ENCODE measurements at places on chromosomes 4 and X.

DNA sequence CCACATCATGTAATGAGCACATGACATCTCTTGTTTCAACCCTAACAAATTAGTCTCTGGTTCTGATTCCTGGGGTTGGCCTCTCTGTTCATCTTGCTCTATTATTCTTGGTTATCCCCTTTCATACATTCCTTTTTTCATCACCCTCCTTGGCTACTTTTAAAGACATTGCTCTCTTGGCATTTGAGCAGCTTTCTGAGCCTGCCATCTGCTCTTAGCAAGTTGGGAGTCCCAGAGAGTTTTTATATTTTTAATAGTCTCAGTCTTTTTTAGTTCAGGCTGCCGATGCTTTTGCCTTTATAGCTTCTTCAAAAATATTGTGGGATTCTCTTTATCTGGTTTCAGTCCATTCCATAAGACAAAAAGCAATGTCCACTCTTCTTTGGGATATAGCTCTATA, 1270.9 kb downstream of the ADGRL3 start:
- DNase-seq = no peak

- peak; percentile 8 for DNase-seq
These were observed 153.8 kb downstream of the DCK start for GRCh38 chr4:71147261-71147660.

DNA sequence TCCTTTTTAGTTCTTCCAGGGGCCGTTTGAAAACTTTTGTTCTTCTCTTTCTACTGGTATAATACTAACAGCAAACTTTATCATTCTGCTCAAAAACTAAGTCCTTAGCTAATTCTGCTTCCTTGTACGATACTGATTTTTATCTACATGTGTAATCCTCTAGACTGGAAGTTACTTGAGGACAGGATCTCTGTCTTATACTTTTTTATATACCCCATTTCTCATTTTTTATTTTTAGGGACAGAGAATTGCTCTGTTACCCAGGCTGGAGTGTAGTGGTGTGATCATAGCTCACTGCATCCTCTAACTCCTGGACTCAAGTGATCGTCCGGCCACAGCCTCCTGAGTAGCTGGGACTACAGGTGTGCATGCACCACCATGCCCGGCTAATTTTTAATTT, 2.2 kb downstream of the COX7B start:
- no peak for DNase-seq

DNA sequence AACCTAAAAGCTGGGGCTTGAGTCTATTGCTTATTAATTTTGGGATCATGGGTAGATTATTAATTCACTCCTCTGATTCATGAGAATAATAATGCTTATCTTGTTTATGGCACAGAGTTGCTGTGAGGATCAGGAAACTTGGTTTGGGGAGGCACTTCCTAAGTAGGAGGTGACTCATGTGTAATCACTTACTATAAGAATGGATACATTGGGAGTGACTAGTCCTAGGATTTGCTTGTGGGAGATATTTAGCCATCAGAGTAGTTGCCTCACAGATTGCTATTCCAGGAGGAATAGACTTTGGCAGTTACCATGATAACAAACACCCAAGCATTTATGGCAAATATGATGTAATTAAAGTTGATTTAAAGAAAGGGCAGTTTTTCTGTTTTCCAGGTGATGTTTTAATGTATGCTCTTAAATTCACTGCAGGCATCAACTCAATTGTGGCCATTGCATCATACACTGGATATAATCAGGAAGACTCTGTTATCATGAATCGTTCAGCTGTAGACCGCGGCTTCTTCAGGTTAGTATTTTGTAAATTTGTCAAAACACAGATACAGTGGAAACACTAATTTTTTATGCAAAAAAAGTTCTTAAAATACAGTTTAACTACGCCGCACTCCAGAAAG, 41.9 kb downstream of the POLR2B start:
- DNase-seq = peak; percentile 83

- DNase-seq = no peak
These were observed 1072.4 kb upstream of the LCORL start for GRCh38 chr4:19093951-19094350.

- DNase-seq = no peak
These were observed 374.8 kb upstream of the ANXA10 start for GRCh38 chr4:167717495-167717894.

DNA sequence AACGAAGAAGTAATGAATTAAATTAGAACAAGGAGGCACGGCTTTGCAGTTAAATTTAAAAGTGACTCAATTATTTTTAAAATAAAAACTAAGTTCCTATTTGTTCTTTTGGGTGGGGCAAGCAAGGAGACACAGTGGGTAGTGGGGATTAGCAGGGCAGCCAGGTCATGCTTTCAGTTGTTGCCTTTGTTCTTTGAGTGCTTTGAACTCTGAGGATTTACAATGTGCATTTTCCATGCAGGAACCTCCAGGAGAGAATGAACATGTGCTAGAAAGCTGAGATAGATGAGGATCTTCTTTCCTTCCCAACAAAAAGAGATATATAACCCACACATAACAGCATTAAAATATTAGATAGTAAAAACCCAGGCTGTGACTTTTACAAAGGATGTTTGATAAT, 420.4 kb upstream of the CTSO start:
- DNase-seq = no peak

DNA sequence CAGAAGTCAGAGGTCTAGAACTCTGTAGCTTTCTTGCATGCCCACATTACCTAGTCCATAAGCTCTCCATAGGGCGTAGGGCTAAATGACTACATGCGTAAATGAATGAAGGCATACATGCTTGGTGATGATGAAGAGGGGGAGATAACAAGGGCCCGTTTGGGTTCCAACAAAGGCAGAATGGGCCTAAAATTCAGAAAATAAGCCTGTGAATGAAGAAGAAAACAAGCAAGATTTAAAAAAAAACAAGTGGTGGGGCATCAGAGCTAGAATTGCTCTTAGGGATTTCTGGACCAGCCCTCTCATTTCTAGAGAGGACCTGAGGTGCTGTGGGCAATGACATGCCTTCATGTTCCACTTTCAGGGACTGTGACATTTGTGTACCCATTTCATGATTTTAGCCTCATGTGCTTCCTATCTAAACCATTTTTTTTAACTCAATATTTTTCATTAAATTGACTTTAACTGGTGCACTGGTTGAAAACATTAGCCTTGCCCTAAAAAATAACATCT, 12.1 kb downstream of the GPRIN3 start:
- DNase-seq = no peak

Measured in AG10803 (cell line).